ENCODE measurements at places on chromosomes 11 and 22.

DNA sequence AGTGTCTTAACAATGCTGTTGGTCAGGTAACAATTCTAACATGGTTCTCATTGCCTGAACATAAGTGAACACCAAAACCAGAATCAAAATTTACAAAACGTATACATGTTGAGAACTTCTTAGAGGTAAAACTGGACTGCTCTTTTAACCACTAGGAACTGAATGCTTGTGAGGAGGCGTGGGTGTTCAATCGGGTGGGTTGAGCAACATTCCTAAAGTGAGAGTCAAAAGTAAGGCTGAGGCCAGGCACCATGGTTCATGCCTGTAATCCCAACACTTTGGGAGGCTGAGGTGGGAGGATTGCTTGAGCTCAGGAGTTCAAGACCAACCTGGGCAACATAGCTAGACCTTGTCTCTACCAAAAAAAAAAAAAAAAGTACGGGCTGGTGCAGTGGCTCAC, 11.5 kb downstream of the PPME1 start:
- no peak for DNase-seq

- DNase-seq = no peak
Measured at GRCh38 chr11:118878163-118878563, 5.5 kb upstream of the CXCR5 start.

DNA sequence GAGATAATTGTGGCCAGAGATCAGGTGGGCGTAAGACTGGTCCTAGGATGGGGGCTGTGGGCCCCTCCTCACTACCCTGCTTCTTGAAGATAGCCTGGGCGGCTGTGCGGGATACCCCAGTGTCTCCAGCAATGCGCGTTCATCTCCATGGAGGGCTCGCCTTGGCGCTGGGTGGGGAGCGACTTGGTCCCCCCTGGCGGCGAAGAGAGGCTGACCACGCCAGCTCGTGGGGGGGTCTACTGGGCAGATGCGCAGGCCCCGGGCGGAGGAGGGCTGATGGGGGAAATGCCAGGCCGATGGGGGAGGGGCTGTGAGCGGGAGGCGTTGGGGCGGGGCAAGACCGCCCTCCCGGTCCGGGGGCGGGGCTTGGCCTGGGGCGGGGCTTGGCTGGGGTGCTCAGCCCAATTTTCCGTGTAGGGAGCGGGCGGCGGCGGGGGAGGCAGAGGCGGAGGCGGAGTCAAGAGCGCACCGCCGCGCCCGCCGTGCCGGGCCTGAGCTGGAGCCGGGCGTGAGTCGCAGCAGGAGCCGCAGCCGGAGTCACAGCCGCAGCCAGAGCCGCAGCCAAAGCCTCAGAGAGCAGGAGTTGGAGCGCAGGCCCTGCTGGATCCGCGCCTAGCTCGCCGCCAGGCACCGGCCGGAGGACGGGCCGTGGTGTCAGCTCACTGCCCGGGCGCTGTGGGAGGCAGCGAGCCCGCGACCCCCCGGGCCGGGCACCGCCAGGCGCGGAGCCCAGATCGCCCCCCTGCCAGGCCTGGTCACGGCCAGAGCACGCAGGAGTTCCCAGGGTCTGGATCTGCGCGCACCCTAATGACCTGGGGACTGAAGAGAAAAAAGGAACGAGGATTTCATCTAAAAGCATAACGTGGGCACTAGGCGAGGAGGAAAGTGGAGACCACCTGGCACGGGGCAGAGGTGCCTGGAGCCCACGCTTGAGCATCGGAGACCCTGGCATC, at the start of gene SLC35E4:
Gene SLC35E4, plus strand, starts transcription at position 509 of the 953 bp plus-strand sequence. CDS start 670 bp downstream, outside the sequence.
- peak; percentile 95 for DNase-seq

- no peak for DNase-seq
Measured at GRCh38 chr11:112321501-112322172, 61.0 kb upstream of the PLET1 start.

DNA sequence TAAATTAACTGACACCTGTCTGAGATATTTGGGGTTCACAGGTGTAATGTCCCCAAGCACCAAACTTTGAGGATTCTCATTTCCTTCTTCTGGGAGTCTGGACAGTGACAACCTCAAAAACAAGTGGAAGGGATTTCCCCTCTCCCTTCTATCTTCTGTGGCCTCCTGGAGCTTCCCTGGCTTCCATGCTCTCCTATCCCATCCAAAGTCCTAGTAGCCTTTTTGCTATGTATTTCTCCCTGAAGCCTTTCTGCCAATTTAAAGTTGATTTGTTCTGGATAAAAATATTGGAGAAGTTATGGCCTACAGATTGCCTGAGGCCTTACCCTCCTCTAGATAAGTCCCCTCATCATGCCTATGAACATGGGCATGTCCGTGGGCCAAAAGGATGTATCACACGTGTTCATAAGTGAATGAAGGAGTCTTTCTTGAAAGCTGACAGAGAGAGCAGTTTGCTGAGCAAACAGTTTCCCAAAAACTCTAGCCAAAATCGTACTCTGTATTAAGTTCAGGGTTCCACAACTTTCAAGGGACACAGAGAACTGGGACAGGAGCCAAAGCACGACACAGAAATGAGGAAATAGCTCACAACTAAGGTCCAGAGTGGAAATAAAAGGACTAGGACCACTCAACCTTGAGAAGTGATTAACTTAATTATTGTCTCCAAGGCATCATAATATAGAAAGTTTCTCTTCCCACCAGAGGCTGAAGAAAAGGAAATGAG, 6.7 kb downstream of the HEPACAM start:
- no peak for DNase-seq
